ENCODE measurements at places on chromosomes 3 and 15.

DNA sequence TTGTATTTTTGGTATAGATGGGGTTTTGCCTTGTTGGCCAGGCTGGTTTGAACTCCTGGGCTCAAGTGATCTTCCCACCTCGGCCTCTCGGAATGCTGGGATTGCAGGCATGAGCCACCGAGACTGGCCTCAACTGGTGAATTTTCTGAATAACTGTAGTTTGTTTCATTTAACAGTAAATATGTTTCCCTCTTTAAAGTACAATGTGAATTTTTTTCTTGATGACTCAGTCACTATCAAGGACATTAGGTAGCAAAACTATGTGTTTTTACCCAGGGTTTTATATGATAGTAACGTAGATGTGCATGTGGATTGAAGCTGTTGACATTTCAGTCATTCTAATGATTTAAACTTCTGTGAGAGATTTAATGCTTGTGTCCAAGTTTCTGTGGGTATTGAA is 40.2 kb upstream of the MAPKBP1 start:
- DNase-seq, result no peak

DNA sequence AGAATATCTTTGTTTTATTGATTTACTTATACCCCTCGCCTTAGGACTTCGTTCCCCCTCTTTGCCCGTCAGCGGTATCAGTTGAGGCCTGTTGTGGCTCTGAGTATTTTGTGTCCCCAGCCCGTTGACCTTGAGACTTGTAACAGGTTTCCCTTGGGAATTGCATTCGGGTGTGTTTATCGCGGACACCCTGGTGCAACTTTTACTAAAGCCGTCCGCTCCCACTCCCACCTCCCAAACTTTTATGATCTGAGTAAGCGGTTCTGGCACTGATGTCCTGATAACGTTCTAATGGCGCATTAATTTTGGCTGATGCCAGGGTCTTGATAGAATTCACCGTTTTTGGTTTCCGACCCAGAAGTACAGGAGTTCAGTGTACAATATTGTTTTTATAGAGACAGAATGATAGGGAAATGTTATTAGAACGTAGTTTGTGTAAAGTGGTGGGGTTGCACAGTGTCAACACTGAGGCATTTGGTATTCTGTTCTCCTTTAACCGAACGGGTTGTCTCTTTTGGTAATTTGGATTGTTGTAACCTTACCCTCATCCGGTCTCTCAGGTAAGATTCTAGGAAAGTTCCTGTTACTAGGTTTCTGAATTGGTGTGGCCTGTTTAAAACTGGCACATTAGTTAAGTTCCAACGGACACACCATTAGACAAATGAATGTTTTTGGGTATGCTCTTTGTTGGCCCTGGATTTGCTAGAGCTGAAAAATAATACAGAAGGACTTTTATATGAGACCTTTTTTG is 47.8 kb downstream of the OIP5 start:
- DNase-seq, result no peak

GRCh38 chr3:135581806-135582205 is 383.7 kb upstream of the PPP2R3A start:
- DNase-seq, result no peak

GRCh38 chr15:64344651-64345294 is 11.2 kb downstream of the CSNK1G1 start:
- no peak for DNase-seq
